ENCODE measurements at places on chromosomes 7 and 10.

DNA sequence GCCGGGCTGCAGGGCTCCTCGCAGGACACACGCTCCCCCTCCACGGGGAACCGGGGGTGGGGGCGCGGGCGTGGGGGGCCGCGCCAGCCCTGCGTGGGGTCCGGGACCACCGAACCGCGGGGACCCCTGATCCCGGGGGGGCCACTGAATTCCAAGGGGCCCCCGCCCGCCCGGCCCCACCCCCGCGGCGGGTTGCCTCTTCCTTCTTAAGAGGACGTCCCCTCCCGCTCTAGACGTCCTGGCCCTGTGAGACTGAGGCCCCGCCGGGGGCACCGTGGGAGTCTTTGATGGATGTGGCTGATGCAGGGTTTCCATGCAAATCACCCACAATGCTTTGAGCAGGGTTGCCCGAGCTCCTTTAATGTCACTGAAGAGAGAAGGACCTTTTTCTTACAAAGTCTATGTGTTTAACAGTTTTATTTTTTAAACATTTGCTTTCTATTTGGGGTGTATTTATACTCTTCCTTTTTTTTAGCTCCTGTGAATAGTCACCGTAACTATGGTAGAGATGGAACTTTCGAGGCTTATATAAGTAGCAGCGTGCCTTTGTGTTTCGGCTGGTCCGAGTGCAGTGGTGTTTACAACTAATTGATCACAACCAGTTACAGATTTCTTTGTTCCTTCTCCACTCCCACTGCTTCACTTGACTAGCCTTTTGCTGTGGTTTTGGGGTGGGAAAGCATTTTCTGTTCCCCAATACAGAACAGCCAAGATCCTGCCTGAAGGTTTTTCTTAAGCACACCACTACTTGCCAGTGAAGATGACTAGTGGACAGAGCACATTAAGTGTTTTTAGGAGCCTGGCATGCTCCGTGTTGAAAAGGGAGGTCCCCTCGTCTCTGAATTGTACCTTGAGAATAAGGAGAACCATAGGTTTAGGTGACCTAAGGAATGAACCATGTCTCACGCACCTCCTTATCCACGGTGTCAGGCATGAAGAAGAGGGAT is 44.8 kb downstream of the PDIA4 start:
- peak; percentile 71 for DNase-seq

DNA sequence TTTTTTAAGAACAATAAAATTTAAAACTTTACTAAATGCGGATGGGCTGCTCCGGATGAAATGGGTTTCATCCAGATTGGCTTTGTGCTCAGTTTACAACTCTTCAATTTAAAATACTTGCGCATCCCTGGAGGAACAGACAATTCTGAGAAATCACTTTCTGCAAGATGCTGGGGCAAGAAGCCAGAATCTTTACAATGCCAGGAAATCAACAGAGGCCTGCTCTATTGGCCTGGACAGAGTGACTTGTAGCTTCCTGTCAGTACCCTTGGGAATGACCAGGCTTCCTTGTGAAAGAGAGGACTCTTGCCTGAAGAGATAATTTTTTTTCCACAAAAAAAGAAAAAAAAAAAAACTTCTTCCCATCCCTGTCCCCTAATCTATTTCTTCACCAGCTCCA is 3.9 kb upstream of the FAM13C start:
- no peak for DNase-seq

DNA sequence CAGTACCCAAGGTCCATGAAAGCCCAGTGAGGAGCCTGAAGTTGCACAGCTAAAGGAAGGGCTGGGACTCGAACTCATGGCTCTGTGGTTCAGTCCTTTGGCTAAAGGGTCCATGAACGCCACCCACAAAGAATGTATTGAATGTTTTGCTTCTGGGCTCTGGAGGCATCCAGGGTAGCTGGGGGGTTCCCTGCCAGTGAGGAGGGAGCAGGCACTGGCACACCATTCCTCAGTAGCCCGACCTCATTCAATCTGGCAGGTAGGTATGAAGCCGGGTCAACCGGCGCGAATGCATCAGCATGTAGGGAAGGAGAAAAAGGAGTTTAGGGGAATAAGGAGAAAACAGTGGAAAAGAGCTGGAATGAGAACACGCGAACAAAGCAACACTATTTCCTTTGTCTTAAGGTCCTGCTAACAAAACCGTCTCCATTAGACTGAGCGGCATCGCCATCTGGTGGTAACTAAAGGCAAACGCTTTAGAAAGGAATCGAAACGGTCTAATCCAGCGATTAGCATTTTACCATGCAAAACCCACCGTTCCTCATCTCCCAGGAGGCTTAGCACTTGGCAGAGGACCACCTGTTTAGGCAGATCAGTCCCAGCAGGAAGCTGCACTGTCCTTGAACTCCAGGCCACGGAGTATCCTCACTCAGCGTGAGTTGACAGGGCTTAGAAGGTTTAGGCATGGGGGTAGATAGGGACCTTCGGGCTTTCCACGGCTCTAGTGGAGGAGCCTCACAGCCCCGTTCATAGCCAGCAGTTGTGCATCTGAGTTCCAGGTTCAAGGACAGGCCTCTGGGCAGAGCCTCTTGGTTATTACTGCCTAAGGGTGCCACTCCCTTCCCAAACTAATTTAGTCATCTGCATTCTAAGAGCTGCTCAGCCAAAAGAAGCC is 122.8 kb downstream of the UBE2H start:
- peak; percentile 39 for DNase-seq

GRCh38 chr10:23694921-23695824 is 256.3 kb downstream of the OTUD1 start:
- no peak for DNase-seq

DNA sequence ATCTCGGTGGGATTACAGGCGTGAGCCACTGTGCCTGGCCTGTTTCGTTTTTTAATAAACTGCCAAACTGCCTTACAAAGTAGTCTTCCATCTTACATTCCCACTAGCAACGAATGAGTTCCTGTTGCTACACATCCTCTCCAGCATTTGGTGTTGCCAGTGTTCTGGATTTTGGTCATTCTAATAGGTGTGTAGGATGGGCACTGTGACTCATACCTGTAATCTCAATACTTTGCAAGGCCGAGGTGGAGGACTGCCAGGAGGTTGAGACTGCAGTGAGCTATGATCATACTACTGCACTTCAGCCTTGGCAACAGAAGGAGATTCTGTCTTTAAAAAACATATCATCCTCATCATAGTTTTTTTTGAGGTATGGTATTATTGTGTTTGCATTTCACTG is 21.4 kb upstream of the RSBN1L start:
- no peak for DNase-seq

- DNase-seq: no peak
These were observed 139.4 kb downstream of the GNAT3 start for GRCh38 chr7:80372415-80372814.

- no peak for DNase-seq
These were observed 1.3 kb upstream of the PRR15 start for GRCh38 chr7:29562307-29562706.

- DNase-seq: no peak
These were observed 169.2 kb downstream of the PRKAG2 start for GRCh38 chr7:151707757-151708156.

DNA sequence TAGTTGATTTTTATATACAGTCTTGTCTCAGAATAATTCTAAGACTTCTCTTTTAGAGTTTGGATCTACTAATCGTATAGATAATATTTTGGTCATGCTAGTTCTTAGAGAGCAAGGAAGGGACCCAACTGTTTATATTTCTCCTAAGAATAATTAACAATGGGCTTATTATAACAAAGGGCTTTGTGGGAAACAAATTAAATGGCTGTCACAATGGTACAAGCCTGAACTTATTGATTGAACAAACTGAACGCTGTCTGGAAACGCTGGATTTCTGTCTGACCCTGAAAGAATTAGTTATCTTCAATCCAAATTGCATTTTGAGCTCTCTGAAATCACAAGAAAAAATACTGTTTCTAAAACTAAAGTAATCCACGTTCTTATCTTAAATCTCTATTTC is 56.8 kb downstream of the CSTF2T start:
- DNase-seq: no peak

- DNase-seq: peak; percentile 60
These were observed 31.6 kb downstream of the OGDH start for GRCh38 chr7:44637788-44638594.

Data from stimulated activated CD8-positive, alpha-beta memory T cell treated with anti-CD3 and anti-CD28 coated beads, Interleukin-12 subunit alpha, Interleukin-12 subunit beta, amount 100 ng/mL, for 1 hour (primary cell).